ENCODE measurements at places on chromosomes 11 and 22.
A peak's percentile ranks its signal among the peaks of the same experiment; 100 is the strongest.

- no peaks in the 10 kb centered on the region for H3K36me3 ChIP-seq
- H3K4me3 ChIP-seq, result no peak overlapping the region
- H3K27ac ChIP-seq, result no peak overlapping the region
- no peak for DNase-seq
- H3K27me3 ChIP-seq, result no peaks in the 10 kb centered on the region
Measured at GRCh38 chr22:30792456-30792855, 97.8 kb downstream of the OSBP2 start.

- DNase-seq, result no peak
- peaks cover 22% of the 10 kb centered on the region for H3K27me3 ChIP-seq
- H3K4me3 ChIP-seq, result no peak overlapping the region
- no peaks in the 10 kb centered on the region for H3K4me1 ChIP-seq
- no peak overlapping the region for H3K27ac ChIP-seq
Measured at GRCh38 chr11:107707807-107708206, 4.0 kb downstream of the SLN start.

GRCh38 chr22:20439556-20439927 lies 1.9 kb upstream of the SCARF2 start:
- DNase-seq, result no peak
- no peak overlapping the region for H3K4me3 ChIP-seq
- H3K4me1 ChIP-seq, result peaks cover 11% of the 10 kb centered on the region
- H3K36me3 ChIP-seq, result peaks cover 8% of the 10 kb centered on the region
- H3K27ac ChIP-seq, result no peak overlapping the region

DNA sequence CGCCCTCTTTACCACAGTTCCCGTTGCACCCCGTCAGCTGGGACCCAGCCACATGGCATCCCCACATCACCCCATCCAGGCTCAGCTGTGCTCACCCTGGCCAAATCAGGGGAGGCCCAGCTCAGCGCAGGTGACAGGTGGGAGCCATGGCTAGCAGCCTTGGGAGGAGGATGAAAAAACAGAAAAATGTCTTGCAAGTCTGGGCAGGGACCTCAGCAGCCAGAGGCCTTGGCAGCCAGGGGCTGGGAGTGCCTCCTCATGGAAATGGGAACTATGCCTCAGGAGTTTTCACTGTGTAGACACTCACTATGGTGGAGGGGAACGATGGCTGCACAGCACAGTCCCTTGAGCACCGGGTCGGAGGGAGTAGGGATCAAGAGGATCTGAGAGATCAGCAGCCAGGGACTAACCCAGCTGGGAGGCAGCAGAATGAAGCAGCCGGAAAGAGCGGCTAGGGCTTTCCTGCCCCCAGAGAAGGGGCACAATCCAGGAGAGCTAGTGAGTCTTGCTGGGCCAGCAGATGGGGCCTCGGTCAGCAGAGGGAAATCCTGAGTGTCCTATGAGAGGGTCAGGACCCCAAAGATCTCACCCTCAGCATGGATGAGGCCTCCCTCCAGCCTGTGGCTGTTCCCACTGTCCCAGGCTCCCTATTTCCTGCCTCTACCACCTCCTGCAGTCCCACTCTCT lies 6.2 kb upstream of the FTH1 start:
- DNase-seq, result no peak
- H3K4me3 ChIP-seq, result no peak overlapping the region
- peaks cover 48% of the 10 kb centered on the region for H3K4me1 ChIP-seq
- H3K27me3 ChIP-seq, result no peaks in the 10 kb centered on the region
- peak overlapping the region; percentile 89 for H3K27ac ChIP-seq
- H3K36me3 ChIP-seq, result no peaks in the 10 kb centered on the region
